ENCODE measurements at places on chromosomes 3 and 15. TPM values are rescaled to one million over a fixed set of nuclear protein-coding genes. Genes with fewer than 3 reads are reported as not detected.

DNA sequence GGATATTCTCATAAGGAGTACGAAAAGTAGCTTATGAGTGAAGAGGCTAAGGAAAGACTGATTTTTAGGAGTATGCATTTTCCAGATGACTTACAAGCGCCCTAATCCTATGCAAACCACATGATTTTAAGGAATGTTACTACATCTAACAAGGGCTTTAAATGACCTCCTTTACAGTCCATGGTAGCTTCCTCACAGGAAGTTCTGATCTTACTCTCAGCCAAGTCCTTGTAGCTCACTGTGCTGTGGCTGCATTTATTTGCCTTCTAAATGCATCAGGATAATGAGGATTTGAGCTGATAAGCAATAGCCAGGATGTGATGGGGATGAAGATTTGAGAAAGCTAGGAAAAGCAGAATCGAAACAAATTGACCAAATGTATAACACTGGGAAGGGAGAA lies 896.0 kb downstream of the MCTP2 start:
- DNase-seq = no peak

DNA sequence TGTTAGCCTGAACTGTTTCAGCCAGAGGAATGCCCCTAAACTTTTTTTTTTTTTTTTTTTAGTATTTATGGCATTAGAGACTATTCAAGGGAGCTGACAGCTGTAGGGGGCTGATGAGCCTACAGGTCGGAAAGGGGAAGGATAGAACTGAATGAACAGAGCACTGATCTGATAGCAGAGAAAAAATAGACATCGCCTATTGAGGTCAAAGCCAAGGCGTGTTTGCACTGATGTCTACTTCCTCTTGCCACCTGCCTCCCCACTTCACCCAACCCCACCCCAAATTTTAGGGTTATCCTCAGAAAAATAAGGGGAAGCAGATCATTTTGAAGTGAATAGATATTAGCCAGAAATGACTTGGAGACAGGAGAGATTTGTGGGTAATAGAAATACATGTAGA lies 3.0 kb upstream of the ZMAT3 start:
- no peak for DNase-seq

GRCh38 chr3:140023616-140024530 lies 88.9 kb downstream of the CLSTN2 start:
- DNase-seq = no peak

DNA sequence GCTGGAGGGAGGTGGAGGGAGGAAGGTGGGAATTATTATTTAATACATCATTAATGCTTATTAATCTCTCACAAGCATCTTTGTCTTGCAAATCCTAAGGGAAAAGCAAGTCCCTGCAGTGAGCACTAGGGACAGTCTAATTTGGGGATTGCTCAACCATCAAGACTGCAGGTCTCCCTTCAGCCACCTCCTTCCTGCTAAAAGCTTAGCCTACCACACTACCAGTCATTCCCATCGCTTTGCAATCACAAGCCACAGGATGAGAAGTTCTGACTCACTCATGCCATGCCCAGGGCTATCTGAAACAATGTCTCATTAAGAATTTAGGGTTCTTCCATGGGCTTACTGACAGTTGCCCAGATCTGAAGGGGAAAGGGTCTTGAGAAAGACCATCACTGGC lies 51.0 kb upstream of the EIF1B start:
- no peak for DNase-seq

- DNase-seq = no peak
Observed at GRCh38 chr3:52531860-52532516, 1.7 kb downstream of the NT5DC2 start.

The AP4E1 gene
- total RNA-seq = 15.8 TPM

The ISL2 gene
- 1.3 TPM for total RNA-seq

All from activated T-helper 1 cell treated with anti-CD3 and anti-CD28 coated beads, Interleukin-12 subunit alpha, Interleukin-12 subunit beta, Interleukin-2, Interleukin-4 antibody, amounts not matched to agents 30 ng/mL and 10 ng/mL and 1 ng/mL, durations not matched to agents 14 hours and 24 hours and 36 hours (primary cell).